ENCODE measurements at places on chromosomes 1 and 21.

GRCh38 chr1:229209386-229209785 is 61.5 kb upstream of the RAB4A start:
- no peak for DNase-seq

DNA sequence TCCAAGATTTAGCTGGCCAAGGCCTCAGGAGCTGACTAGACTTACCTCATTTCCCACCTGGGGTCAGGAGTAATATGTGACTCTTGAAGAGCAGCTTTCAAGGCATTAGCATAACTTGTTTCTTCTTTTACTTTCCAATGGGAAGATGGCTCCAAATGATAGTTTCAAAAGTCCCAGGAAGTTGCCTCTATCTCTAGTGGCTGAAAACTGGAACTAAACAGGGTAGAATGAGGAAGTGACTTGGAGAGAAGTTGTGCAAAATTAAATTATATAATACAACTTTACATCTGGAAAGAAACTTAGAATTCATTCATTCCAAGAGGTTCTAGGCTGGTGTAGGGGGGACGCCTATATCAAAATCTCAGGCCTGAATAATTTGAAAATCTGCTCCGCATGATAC is 250.1 kb upstream of the FMN2 start:
- DNase-seq: no peak

DNA sequence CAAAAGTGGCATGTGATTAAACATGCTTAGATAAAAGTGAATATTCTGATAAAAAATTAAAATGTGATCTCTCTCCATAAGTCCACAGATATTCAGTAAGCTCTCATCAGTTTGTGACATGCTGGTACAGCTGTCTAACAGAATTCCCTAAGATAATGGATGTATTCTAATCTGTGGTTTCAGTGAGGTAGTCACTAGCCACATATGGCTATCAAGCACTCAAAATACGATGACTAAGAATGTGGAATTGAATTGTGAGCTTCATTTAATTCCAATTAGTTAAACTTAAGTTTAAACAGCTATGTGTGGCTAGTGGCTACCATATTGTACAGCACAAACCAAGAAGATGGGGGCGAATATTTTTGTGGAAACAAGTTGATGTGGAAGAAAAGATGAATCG is 4.1 kb upstream of the REG4 start:
- DNase-seq: no peak

- DNase-seq: no peak
These were observed 24.7 kb upstream of the RAB3GAP2 start for GRCh38 chr1:220296981-220297380.

DNA sequence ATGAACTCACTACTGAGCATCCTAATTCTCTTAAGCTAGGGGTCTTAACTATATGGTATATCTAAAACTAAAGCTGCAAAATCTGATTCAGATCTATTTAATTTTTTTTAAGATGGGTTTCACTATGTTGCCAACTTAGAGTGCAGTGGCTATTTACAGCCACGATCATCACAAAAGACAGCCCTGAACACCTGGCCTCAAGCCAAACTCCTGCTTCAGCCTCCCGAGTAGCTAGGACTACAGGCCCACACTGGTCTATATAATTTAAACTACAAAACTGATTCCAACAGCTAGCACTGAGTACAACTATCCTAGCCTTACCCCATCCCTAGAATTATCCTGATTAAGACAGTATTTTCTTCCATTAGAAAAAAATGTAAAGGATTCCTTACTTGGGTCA is 37.1 kb downstream of the EIF4G3 start:
- no peak for DNase-seq

- DNase-seq: no peak
These were observed 102.2 kb downstream of the RGL1 start for GRCh38 chr1:183907070-183907469.
